Activated CD8-positive, alpha-beta memory T cell treated with anti-CD3 and anti-CD28 coated beads for 36 hours (primary cell): ENCODE measurements at places on chromosomes 5 and 9. TPM values are rescaled to one million over a fixed set of nuclear protein-coding genes. Genes with fewer than 3 reads are reported as not detected.

MED10 gene
- total RNA-seq: 48.7 TPM

ZDHHC11B gene
- 0.15 TPM for total RNA-seq

ANKRD18A gene
- total RNA-seq: 3.2 TPM

GPR151 gene
- total RNA-seq: not detected

NR4A3 gene
- 46.0 TPM for total RNA-seq

NIPAL4 gene
- 1.5 TPM for total RNA-seq

PPIC gene
- total RNA-seq: not detected

BTNL8 gene
- total RNA-seq: not detected

AUH gene
- 31.4 TPM for total RNA-seq

GBA2 gene
- 40.1 TPM for total RNA-seq

GFI1B gene
- total RNA-seq: not detected

IFT74 gene
- 10.1 TPM for total RNA-seq

FOXD4L4 gene
- total RNA-seq: not detected

ANKRD55 gene
- total RNA-seq: not detected

RGP1 gene
- total RNA-seq: 17.1 TPM

TMC1 gene
- total RNA-seq: not detected

UAP1L1 gene
- total RNA-seq: 27.2 TPM

GRIN3A gene
- total RNA-seq: not detected

SLC27A6 gene
- total RNA-seq: not detected

HTR4 gene
- not detected for total RNA-seq

SEMA4D gene
- 283 TPM for total RNA-seq

ALDH7A1 gene
- 6.8 TPM for total RNA-seq

DMRT3 gene
- not detected for total RNA-seq

SLC36A2 gene
- not detected for total RNA-seq

GARIN3 gene
- 0.38 TPM for total RNA-seq

GFPT2 gene
- 0.27 TPM for total RNA-seq

ARID3C gene
- 0.34 TPM for total RNA-seq

HEMGN gene
- total RNA-seq: 0.55 TPM

DAB2IP gene
- 0.08 TPM for total RNA-seq

FAM221B gene
- total RNA-seq: not detected

TMOD1 gene
- 1.2 TPM for total RNA-seq

FBP2 gene
- not detected for total RNA-seq

ORM1 gene
- total RNA-seq: not detected

SLC6A19 gene
- total RNA-seq: not detected

COX7C gene
- total RNA-seq: 643 TPM

SV2C gene
- not detected for total RNA-seq

EDIL3 gene
- total RNA-seq: not detected

DENND4C gene
- 12.1 TPM for total RNA-seq

PPP2R2B gene
- 2.1 TPM for total RNA-seq

PTGES gene
- not detected for total RNA-seq

PRR7 gene
- total RNA-seq: 20.1 TPM

PTAR1 gene
- total RNA-seq: 29.5 TPM

LRSAM1 gene
- 23.4 TPM for total RNA-seq

RNF145 gene
- total RNA-seq: 91.4 TPM

PRDM9 gene
- not detected for total RNA-seq

PFN3 gene
- total RNA-seq: not detected

LHFPL2 gene
- 0.31 TPM for total RNA-seq

OMD gene
- total RNA-seq: not detected

HCN1 gene
- not detected for total RNA-seq

EIF4EBP3 gene
- total RNA-seq: 14.1 TPM

ZNG1F gene
- 11.6 TPM for total RNA-seq
